GM12878 (cell line): ENCODE measurements at places on chromosomes 1 and 21. TPM values are rescaled to one million over a fixed set of nuclear protein-coding genes. Genes with fewer than 3 reads are reported as not detected.

GRCh38 chr21:14092834-14093560 is 117.8 kb downstream of the LIPI start:
- no peaks in the 10 kb centered on the region for H3K36me3 ChIP-seq
- no peak overlapping the region; the same call in 1 of the 2 replicates for H3K27ac ChIP-seq
- DNase-seq, result no peak
- no peaks in the 10 kb centered on the region for H3K27me3 ChIP-seq
- no peak overlapping the region for H3K4me3 ChIP-seq

Gene NECTIN4
- total RNA-seq, result 4.0 and 5.6 TPM in 2 replicates

Gene PHGDH
- total RNA-seq, result 33.5 and 40.8 TPM in 2 replicates

Gene SUSD4
- 0.33 TPM in 1 of 2 replicates, not detected in the other for total RNA-seq
